ENCODE measurements at places on chromosomes 7 and 10. TPM values are rescaled to one million over a fixed set of nuclear protein-coding genes. Genes with fewer than 3 reads are reported as not detected.

GRCh38 chr10:119391440-119392251 is 150.9 kb downstream of the RGS10 start:
- no peak for DNase-seq

DNA sequence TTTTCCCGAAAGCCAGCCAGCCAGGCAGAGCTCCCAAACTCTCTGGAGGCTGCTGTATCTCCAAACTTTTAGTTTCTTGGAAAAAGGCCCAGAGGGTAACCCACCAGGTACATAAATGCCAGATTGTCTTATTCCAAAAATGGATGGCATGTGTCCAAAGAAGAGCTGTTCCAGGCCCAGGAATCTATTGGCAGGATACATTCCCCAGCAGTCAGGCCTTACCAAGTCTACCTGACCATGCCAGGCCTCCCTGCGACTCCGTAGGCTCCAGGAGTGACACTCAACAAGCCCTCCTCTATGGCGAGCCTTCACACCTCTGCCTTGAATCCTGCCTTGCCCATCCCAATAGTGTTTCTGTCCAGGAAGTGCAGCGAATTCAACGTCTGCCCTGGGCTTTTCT is 95.6 kb downstream of the GRB10 start:
- DNase-seq: no peak

DNA sequence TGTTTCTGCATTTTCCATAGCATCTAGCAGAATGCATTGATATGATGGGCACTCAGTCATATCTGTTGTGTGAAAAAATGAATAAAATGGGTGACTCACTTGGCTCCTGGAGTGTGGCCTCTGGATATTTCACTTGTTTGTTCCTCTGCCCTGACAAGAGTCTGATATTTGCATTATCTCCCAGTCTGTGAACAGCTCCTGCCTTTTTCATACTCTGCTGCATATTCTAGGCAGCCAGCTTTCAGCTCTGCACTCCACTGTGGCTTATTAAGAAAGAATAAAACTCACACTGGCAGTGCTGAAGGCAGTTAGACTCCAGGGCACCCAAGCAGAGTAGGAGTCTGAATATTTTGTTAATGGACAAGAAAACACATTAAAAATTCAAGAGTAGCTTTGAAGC is 623.9 kb downstream of the SORCS1 start:
- no peak for DNase-seq

DNA sequence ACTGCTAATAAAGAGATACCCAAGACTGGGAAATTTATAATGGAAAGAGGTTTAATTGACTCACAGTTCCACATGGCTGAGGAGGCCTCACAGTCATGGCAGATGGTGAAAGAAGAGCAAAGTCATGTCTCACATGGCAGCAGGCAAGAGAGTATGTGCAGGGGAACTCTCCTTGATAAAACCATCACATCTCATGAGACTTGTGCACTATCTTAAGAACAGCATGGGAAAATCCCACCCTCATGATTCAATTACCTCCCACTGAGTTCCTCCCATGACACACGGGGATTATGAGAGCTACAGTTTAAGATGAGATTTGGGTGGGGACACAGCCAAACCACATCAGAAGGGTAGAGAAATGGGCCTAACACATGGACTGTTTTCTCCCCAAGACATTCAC is 156.3 kb downstream of the CCDC71L start:
- DNase-seq: no peak

- DNase-seq: no peak
Measured at GRCh38 chr10:111200505-111201186, 123.8 kb downstream of the ADRA2A start.

DNA sequence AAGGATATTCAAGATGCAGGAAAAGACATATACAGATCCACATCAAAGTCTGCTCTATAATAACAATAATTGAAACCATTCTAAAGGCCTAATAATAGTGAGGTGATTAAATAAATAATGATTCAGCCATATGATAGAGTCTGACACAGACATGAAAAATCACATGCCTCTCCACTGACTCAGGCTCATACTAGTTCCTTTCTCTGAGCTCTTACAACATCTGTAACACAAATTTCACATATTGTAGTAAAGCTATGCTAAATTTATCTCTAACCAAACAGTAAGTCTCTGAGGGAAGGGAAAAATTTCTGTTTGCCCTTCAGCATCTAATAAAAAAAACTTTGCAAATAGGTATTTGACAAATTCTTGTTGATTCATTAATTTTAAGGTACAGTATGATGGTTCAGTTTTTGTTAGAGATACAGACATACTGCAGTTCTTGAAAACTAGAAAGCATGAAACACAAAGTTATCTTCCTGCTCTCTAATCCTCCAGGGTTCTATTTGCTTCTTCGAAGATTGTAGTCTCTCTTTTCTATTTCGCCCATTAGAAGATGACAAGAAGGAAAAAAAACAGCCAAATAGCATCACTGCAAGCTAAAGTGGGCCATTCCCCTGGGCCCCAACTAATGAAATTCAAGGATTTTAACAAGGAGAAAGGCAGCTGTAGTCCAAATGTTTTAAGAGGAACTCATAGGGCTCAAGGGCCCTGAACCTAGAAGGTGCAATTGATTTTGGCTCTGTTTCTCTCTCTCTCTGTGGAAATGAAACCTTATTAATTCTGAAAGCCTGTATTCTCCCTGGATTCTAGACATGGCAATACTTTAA is 53.9 kb downstream of the CUBN start:
- no peak for DNase-seq

The EPHB6 gene
- total RNA-seq: 6.3 TPM
